ENCODE measurements at places on chromosomes 13 and 19.

GRCh38 chr13:106500445-106500844 is 35.0 kb downstream of the EFNB2 start:
- no peak for DNase-seq

GRCh38 chr19:54523403-54523802 is 20.8 kb downstream of the LAIR2 start:
- no peak for DNase-seq

DNA sequence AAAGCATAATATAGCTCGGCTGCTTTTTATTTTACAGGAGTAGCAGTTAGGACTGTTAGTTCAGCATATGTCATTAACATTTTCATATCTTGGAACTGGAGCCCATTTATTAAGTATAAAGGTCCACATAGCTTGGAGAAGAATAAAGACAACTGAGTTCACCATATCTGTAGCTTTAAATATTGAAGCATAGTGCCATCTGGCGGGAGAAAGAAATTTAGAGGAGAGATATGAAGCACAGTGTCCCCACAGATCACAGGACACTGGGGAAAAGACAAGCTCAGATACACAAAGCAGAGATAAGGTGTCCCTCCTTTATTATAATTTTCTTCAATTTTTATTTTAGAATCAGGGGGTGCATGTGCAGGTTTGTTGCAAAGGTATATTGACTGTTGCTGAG is 104.7 kb upstream of the FREM2 start:
- no peak for DNase-seq

- no peak for DNase-seq
Observed at GRCh38 chr13:75813323-75813722, 177.2 kb downstream of the LMO7 start.

DNA sequence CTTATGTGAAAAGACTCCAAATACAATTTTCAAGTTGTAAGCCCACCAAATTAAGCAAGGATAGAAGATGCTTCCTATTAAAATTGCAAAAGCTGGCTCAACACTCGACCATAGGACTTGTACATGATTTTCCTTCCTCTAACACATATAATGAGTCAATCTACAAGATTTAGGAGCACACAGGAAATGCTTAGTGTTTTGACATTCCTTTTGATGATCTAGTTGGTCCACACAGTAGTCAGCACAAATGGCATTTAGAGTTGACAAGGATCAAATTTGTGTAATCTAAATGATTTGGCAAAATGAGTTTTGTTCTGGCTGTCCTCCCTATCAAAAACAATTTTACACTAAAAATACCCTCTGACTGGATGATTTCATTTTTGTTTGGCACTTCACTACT is 340.2 kb downstream of the DIAPH3 start:
- no peak for DNase-seq

DNA sequence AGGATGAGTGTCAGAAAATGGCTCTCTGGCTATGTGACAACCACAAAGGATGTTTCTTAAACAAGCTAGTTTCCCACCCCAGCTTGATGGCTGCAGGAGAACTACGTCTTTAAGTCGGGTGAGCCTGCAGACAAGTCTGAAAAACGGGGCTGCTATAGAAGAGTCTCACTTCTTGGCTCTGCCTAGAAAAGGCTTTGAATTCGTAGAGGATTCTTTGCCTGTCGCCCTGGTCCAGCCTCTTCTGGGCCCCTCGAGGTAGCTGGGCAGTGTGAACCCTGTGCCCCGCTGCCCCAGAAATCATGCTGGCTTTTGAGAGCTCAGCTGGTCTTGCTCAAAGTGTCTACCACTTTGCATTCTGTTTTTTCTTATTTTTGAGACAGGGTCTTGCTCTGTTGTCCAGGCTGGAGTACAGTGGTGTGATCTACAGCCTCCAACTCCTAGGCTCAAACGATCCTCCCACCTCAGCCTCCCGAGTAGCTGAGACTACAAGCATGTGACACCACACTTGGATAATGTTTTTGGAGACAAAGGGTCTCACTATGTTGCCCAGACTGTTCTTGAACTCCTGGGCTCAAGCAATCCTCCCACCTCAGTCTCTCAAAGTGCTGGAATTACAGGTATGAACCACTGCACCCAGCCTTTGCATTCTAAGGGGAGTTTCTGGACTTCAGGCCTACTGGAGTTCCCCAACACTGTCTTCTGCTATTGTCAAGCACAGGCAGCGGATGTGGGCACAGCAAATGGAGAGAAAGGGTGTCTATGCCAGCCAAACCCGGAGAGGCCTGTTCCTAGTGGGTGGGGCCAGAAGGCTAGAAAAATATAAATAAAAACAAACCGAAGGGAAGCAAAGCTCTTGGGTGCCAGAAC is 6.5 kb downstream of the CEBPA start:
- DNase-seq = no peak

GRCh38 chr13:76439546-76439945 is 446.7 kb downstream of the KCTD12 start:
- DNase-seq = no peak

DNA sequence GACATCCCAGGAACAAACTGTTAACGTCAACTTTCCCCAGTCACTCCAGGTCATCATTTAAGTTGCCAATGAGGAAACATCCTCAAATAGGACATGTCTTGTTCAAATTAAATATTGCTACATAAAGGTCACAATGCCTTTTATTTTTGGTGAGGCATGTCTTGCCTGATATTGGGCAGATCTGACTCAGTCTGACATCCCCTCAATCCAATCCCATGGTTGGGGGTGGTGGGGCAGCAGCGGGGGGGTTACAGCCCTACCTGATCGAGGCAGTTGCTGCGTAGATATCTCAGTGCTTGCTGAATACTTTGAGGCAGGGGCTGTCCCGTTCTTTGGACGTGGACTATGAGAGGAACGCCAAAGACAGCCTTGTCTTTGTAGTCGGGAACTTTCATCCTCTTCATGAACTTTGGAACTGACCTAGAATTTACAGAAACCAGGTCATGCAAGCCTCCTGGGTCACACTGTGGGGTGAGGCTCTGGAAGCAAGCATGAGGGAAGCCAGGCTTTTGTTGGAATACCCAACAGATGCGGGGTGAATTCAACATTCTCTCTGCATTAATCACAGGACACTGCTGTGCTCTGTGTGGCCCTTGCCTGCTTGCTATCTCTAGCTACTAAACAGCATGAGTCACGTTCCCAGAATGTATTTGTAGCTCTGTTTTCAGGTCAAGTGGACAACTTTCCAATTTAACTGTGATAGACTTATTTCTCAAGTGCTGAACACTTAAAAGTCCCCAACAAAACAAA is 109.8 kb downstream of the KL start:
- DNase-seq = peak; percentile 45

GRCh38 chr13:71316792-71317363 is 550.1 kb downstream of the DACH1 start:
- DNase-seq = no peak

- DNase-seq = no peak
Observed at GRCh38 chr13:100510208-100510957, 78.2 kb downstream of the GGACT start.

Measured in breast epithelium (tissue), 4 donors.